ENCODE measurements at places on chromosomes 16 and 17. TPM values are rescaled to one million over a fixed set of nuclear protein-coding genes. Genes with fewer than 3 reads are reported as not detected.
A peak's percentile ranks its signal among the peaks of the same experiment; 100 is the strongest.

DNA sequence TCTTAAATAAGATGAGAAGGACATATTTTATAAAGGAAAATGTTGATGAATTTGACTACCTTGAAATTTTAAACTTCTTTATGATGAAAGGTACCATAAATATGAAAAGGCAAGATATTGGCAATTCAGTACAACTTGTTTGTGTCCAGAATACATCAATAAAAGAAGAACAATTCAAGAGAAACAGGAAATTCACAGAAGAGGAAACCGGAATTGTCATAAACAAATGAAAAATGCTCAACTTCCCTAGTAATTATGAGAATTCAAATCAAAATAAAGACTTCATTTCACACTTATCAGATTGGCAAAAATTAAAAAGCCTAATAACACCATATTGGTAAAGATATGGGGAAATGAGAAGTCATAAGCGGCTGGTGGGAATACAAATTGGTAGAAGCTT is 54.3 kb downstream of the WSB1 start:
- no peak for DNase-seq

DNA sequence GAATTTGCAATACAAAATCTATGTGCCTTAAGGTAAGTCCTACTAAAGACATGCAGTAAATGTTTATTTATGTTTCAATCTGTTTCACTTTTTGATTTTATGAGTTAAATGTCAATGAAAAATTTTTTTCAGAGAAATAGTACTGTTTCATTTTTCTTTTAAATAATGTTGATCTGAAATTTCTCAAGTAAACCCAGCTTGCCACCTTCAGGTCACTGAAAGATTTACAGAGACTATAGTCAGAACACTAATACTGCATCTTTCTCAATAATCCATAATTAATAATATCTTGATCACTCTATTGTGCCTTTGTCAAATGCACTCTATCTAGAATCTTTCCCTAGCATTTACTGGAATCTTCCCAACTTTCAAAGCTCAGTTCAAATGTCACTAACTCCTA is 6.5 kb upstream of the DHX40 start:
- DNase-seq = no peak

- no peak for DNase-seq
Measured at GRCh38 chr16:85570213-85570734, 42.8 kb upstream of the GSE1 start.

Gene KRTAP4-11
- not detected for polyA plus RNA-seq

Gene BAHCC1
- 2.8 TPM for polyA plus RNA-seq

GRCh38 chr16:84892097-84892496 is 72.3 kb downstream of the CRISPLD2 start:
- DNase-seq = no peak

DNA sequence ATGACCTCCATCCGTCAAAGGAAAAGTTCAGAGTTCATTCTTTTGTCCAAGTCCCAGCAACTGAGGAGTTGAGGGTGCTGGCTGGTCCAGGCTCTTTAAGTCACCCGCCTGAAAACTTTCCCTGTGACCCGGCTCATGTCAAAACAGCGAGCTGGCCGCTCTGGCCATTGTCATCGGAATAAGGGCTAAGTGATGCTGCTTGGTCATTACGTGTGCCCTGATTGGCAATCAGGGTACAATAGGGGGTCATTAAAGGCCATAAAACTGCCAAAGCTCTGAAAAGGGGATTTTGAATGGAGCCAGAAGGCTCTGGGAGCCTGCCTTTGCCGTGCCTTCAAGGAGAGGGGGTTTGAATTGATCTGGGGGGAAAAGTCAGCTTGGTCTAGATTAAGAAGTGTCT is 88.5 kb upstream of the IRX3 start:
- no peak for DNase-seq

DNA sequence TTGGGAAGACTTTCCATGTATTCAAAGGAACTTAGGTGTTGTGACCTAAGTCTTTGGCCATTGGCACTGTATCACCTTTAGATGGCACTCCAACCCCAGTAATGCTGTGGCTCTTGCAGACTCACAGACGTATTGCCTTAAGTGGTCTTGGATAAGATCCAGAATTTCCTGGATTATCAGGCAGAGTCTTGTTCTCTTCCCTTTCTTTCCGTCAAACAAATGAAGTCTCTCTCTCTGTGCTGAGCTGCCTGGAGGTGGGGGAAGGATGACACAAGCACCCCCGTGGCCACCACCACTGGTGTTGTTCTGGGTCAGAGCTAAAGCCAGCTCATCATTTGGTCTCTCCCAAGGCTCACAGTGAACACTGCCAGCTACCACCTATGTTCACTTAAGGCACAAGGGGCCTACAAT is 789.9 kb upstream of the KIF2B start:
- DNase-seq = no peak

- no peak for DNase-seq
Measured at GRCh38 chr16:51651061-51651466, 500.0 kb upstream of the SALL1 start.

Gene SHISA6
- polyA plus RNA-seq = 0.44 TPM

Gene LDAF1
- polyA plus RNA-seq = 50.8 TPM

Gene RPL13
- polyA plus RNA-seq = 5,467 TPM

- no peak for DNase-seq
Measured at GRCh38 chr17:77233635-77234334, 93.0 kb downstream of the SEC14L1 start.

DNA sequence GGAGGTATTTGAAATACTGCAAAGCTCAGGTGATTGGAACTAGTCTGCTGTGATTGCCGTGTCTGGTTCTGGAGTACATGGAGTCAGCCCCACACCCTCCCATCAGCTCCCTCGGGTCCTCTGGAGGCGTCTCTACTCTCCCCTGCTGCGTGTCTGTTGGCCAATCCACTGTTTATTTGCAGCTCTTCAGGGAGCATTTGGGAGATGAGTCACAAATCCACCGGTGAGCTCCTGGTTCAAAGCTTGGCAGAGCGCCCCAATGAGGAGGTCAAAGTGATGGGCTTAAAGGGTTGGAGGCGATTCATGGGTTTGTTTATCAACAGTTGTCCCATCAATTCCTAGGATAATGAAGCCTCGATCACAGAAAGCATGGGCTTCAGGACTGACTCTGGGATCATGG is 14.6 kb downstream of the CALB2 start:
- DNase-seq = no peak

- no peak for DNase-seq
Measured at GRCh38 chr16:19837331-19837980, 47.2 kb downstream of the GPRC5B start.

Gene RAMP2
- polyA plus RNA-seq = 17.5 TPM

Gene SLFN12L
- polyA plus RNA-seq = 0.03 TPM

GRCh38 chr17:58314706-58315015 is 13.9 kb downstream of the TSPOAP1 start:
- no peak for DNase-seq

DNA sequence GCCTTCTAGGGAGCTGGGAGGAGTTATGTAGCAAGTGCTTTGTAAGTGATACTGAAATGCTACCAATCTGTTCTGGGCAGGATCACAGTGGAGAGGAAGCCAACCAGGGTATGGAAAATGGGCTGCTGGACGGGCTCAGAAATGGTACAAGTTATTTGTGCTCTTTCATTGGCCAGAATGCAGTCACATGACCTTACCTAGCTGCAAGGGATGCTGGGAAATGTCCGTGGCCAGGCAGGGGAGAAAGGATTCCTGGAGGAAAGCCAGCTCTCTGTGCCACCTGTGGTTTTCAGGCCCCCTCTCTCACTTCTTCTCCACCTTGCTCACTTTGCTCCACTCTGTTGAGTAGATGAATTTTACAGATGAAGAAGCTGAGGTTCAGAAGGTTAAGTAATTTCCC is 4.8 kb downstream of the EEF2K start:
- no peak for DNase-seq

- DNase-seq = no peak
Measured at GRCh38 chr17:63431939-63432804, 13.9 kb downstream of the CYB561 start.

DNA sequence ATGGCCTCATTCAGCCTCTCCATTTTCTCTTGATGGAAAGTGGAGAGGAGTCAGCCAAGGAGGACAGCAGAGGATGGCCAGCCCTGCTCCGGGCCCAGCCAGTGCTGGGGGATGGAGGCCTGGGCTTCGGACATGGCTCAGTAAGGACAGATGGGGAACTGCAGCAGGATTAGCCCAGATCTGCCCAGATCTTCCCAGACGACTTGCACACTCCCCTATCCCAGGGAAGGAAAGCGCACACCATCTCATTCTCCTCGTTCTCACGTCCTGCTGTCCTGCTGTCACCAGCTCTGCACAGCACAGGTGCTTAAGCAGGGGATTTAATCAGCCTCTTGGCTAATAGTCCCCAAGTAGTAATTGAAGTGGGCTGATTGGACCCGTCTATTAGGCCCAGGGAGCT is 100.2 kb upstream of the SDK2 start:
- no peak for DNase-seq

DNA sequence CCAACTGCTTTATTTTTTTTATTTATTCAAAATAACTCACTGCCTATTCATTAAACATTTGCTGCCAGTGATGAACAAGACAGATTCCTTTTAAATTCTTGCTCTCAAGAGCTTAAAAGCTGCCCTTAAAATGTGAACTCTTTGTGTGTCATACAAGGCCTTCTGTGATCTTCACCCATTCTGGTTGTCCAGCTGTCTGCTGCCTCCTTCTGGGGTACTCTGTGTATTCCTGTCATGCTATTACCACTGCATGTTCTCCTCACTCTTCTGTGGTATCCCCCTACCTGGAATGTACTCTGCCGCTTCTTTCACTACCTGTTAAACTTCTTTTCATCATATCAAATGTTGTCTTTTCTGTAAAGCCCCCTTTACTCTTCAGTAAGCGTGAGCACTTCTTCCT is 165.8 kb downstream of the CHD9 start:
- no peak for DNase-seq

GRCh38 chr16:90046971-90047713 is 27.9 kb upstream of the DBNDD1 start:
- DNase-seq = peak; percentile 60

GRCh38 chr16:15426796-15427195 is 7.6 kb upstream of the BMERB1 start:
- no peak for DNase-seq

DNA sequence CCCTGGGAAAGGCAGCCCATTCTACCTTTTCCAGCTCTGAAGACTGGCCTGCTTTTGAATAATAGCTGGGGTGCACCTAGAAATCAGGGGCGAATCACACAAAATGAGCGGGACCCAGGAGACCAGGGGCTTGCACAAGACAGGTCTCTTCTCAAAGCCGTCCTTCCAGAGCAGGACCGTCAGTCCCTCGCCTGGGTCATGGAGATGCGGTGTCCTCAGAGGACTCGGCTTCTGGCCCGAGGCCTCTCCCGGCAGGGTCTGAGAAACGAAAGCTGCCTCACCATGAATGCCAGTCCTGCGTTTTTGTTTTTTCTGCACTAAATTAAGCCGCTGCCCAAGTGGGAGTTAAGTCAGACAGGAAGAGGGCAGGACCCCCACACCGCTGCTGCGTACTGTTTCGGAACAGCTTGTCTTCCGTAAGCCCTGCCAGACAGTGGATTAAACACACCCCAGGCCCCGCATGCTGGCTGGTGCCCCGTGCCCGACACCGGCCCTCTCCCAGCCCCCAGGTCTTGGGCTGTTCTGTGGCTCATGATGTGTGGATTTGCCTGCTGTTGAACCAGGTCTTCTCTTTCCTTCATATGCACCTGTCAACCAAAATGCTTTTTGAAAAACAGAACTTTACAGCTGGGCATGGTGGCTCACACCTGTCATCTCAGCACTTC is 142.1 kb upstream of the RPH3AL start:
- DNase-seq = no peak

GRCh38 chr17:80033840-80034239 is 1.8 kb downstream of the TBC1D16 start:
- no peak for DNase-seq

DNA sequence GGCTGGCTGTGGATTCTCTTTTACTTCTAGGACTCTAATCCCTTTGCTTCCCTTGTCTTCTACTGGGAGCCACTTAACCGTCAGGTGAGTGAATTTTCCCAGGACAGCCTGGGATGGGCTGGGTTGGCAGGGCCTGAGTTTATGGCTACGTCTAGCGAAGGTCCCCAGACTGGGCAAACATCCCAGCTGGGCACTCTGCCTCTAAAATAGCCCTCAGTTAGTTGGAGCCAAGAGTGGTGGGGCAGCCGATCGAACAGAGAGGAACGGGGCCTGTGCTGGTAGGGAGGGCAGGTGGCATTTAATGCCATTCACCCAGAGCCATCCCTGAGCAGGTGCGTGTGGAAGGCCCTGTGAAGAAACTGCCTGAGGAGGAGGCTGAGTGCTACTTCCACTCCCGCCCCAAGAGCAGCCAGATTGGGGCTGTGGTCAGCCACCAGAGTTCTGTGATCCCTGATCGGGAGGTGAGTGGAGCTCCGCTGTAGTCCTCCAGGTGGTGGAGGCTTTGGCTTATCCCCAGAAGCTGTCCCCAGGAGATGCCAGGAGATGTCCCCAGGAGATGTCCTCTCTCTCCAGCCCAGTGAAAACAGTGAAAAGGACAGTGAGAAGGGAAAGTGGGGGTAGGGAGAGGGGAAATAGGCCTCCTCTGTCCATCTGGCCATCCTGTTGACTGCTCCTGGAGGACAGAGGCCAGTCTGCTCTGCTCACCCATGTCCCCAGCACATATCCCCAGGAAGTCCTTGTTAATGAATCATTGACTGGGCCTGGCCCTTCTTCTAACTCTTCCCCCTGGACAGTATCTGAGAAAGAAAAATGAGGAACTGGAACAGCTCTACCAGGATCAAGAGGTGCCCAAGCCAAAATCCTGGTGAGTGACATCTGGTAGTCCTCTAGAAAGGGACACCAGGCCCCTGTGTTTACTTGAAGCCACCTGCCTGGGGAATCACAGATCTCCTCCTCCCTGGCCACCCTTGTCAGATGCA is 4.4 kb downstream of the PNPO start:
- no peak for DNase-seq

DNA sequence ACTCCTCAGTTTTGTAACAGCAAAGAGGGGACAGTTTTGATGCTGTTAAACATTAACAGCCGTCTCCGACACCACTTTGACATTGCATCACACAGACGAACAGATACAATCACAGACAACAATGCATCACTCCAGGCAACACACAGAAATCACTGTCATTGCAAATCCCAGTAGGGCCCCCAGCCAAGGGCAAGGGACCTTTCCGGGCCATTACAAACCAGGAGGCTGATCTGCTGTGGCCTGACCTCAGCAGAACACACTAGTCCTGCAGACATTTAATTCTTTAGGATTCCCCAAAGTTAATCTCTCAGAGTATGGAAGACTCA is 136.2 kb upstream of the RCVRN start:
- no peak for DNase-seq

- peak; percentile 47 for DNase-seq
Measured at GRCh38 chr16:70253291-70254106, 1.8 kb upstream of the EXOSC6 start.

GRCh38 chr17:7888184-7888920 is at the start of gene CHD3:
Gene CHD3, plus strand, starts transcription at chr17:7888789. Its CDS starts 212 bp downstream, at chr17:7889001.
- no peak for DNase-seq

- no peak for DNase-seq
Measured at GRCh38 chr16:81707411-81708265, 71.5 kb upstream of the PLCG2 start.

DNA sequence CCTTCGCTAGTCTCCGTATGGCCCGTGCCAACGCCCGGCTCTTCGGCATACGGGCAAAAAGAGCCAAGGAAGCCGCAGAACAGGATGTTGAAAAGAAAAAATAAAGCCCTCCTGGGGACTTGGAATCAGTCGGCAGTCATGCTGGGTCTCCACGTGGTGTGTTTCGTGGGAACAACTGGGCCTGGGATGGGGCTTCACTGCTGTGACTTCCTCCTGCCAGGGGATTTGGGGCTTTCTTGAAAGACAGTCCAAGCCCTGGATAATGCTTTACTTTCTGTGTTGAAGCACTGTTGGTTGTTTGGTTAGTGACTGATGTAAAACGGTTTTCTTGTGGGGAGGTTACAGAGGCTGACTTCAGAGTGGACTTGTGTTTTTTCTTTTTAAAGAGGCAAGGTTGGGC is 2.5 kb downstream of the RPL13 start:
- no peak for DNase-seq

Data from psoas muscle (tissue), 8 donors.